ENCODE measurements at places on chromosomes 6 and 20.

DNA sequence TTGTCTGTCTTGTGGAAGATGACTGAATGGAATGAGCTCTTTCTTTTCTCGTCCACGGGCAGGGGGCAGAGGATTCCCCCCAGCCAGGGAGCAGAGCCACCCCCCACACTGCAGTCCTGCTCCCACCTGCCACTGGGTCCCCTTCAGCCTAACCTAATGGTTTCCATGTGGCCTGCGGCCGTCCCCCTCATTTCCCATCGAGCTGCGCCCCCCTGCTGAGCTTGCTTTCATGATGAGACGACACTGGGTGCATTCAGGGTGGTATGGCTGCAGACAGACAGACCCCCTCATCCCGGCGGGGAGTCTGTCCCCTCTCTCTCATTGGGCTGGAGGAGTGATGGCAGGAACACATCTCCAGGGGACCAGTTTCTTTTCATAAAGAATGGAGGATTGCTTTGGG is 140.8 kb downstream of the DTNBP1 start:
- DNase-seq: no peak

- no peak for DNase-seq
These were observed 191.0 kb upstream of the LRFN2 start for GRCh38 chr6:40778196-40778595.

DNA sequence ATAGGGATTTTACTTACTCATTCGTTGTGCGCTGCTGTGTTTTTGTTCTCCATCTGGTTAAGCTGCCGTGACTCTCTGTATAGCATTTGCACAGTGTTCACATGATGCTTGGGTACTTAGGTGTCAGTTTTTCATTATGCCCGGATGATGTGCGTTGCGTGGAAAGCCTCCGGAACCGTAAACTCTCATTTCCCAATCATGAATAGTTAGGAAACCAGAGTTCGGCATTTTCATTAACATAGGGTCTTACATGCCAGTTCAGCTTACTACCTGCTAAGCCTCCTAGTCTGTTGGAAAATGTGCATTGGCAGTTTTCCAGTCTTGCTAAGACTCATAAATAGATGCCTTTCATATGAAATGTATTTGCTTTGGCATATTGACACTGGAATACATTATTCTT is 483.4 kb upstream of the FLRT3 start:
- DNase-seq: no peak

- no peak for DNase-seq
These were observed 4.9 kb downstream of the SLC25A27 start for GRCh38 chr6:46657642-46658041.

DNA sequence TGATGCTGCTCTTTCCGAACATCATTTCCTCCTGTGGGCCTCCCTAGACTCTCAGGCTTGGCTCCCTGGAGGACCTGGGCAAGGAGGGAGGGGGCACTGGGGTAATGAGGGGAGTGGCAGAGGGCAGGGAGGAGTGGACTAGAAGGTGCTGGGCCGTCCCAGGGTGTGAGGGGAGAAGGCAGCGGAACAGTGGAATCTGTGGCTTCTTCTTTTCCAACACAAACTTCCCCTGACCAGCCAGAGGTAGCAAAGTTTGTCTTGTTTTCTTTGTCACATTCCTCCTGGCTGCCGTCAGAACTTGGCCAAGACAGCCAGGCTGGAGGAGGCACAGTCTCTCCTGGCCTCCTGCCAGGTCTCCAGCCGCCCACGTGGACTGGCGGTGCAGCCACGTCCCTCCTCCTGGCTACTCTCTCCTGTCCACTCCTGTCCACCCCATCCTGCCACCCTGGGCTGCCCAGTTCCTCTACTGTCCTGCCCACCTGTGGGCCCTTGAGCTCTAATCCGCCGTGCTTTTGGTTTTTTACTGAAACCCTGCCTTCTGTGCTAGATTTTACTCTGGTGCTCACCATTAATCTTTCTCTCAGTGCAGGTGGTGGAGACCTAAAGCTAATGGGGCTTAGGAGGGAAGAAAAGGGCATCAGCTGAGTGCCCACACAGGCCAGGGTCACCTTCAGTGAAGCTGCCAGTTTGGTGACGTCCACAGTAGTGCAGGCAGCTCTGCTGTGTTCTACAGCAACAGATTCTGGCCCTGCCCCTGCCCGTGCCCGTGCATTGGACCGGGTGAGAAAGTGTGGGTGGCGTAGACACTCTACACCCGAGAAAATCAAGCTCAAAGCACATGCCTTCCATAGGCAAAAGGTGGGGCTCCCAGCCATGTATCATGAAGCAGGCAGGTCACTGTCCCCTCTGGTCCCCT is 2.8 kb upstream of the CDSN start:
- no peak for DNase-seq

- DNase-seq: no peak
These were observed 108.7 kb upstream of the CNKSR3 start for GRCh38 chr6:154619146-154619545.

- no peak for DNase-seq
These were observed 737.8 kb upstream of the NRSN1 start for GRCh38 chr6:23388086-23388783.

DNA sequence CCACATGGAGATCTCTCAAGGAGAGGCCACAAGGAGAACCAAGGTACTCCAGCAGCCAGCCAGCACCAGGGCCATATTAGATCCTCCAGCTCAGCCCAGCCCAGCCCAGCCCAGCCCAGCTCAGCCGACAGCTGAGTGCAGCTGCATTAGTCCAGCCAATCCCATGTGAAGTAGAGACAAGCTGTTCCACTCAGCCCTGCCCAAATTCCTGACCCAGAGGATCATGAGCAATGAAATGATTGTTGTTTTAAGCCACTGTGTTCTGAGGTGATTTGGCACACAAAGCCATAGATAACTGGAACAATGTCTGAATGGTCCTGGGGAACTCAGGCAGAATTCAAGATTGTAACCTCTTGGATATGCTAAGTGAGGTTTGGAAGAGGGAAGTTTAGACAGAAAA is 59.5 kb upstream of the BMP2 start:
- no peak for DNase-seq

- DNase-seq: peak; percentile 45
These were observed 274.9 kb downstream of the UTRN start for GRCh38 chr6:144559865-144560593.

GRCh38 chr6:50271266-50271665 is 221.5 kb upstream of the DEFB112 start:
- no peak for DNase-seq

- no peak for DNase-seq
These were observed 97.6 kb downstream of the MRPL14 start for GRCh38 chr6:44029444-44030185.

- DNase-seq: no peak
These were observed 1.3 kb upstream of the UBE2J1 start for GRCh38 chr6:89353702-89354392.

GRCh38 chr20:49989234-49990065 is 6.7 kb downstream of the SNAI1 start:
- DNase-seq: no peak

DNA sequence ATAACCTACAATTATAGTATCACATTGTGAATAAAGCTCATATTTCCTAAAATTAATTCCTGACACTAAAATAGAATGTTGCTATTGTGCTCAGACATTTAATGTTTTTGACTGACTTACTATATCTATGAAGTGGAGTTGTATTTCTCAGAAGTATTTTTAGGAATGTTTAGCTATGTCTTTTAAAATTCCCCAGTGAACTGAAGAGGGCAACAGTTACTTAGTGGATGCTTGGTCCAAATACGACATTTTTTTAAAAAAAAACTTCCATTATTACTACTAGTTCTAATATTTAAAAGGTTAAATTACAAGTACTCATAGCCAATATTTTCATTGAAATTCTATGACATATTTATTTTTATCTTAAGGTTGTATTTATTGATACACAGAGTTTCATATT is 460.2 kb downstream of the COL12A1 start:
- no peak for DNase-seq

DNA sequence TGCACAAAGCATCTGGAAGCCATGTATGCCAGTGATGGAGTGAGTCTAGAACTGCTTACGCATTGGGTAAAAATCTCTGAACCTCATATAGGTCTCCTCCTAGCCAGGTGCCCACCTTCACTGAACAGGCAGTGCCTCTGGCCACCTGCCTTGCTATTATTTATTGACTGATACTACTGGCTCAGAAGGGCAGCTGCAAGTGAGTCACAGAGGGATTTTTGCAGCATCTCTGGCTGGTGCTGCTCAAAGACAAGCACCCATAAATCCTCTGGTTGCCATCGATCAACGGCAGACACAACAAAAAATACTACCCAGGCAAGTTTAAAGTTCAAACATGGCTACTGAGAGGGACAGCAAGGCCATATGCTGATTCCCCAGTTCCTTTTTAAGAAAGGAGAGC is 279.4 kb downstream of the UBE3D start:
- no peak for DNase-seq

GRCh38 chr20:17029698-17030097 is 197.1 kb upstream of the PCSK2 start:
- no peak for DNase-seq

GRCh38 chr6:69027861-69028260 is 392.8 kb downstream of the ADGRB3 start:
- DNase-seq: no peak
